ENCODE measurements at places on chromosomes 13 and 19.
A peak's percentile ranks its signal among the peaks of the same experiment; 100 is the strongest.

DNA sequence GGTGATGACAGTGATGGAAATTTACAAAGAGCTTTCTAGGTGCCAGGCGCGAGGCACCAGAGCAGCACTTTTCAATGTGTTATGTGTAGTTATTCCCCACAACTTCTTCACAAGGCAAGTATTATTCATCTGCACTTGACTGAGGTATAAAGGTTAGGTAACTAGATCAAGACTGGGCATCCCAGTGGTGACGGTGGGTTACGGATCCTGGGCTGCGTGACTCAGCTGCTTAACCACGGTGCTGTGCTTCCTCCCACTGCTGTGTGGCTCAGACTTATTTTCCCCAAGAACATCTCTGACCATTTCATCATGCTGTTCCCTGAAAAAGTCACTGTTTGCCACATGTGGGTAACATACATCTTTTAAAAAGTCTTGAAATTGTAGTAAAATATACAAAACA lies 19.3 kb downstream of the EDDM13 start:
- no peak for DNase-seq

DNA sequence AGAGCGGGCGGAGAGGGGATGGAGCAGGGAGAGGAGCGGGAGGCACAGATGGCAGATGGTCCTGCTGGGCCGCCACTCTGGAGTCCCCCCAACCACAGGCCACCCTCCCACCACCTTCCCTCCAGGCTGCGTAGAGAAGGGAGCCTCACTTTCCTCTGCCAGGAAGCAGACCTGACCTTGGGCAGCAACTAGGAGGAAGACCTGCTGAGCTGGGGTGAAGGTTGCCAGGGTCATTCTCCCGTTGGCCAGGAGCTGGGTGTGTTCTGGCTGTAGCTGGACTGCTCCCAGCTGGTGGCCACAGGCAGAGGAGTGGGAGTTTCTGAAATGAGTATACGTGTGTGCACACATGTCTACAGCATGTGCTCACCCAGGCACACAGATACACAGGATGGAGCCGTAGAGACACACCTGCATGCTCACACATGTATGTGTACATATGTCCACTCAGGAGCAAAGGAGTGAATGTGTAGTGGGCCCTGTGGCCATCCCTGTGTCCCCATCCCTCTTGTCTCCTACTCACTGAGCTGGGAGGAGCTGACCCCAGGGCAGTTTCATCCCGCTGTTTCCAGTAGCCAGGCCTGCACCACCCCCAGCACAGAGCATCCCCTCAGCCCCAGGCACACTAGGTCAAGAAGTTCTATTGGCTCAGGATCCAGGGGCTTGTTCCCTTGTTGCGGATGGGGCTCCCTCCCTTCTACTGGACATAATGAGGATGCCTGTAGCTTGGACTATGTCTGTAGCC lies 53.0 kb downstream of the CHST8 start:
- peak; percentile 1 for DNase-seq

- no peak for DNase-seq
Measured at GRCh38 chr19:41601771-41602170, 25.1 kb downstream of the CEACAM4 start.

- peak; percentile 52 for DNase-seq
Measured at GRCh38 chr19:47663435-47663910, 49.7 kb upstream of the EHD2 start.

DNA sequence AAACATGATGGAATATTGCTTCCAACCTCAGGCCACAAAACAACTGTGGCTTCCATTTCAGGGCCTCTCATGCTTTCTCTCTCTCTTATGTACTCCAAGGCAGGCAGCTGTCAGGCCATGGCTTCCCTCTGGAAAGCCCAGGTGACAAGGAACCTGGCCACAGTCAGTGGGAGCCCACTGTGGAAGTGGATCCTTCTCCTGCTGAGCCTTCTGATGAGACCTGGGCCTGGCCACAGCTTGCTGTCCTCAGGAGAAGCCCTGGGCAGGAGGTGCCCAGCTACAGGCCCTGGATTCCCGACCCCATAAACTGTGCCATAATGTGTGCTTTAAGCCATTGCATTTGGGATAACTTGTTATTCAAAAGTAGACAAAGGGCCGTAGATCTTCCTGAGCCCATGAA lies 71.2 kb downstream of the SPACA7 start:
- no peak for DNase-seq

DNA sequence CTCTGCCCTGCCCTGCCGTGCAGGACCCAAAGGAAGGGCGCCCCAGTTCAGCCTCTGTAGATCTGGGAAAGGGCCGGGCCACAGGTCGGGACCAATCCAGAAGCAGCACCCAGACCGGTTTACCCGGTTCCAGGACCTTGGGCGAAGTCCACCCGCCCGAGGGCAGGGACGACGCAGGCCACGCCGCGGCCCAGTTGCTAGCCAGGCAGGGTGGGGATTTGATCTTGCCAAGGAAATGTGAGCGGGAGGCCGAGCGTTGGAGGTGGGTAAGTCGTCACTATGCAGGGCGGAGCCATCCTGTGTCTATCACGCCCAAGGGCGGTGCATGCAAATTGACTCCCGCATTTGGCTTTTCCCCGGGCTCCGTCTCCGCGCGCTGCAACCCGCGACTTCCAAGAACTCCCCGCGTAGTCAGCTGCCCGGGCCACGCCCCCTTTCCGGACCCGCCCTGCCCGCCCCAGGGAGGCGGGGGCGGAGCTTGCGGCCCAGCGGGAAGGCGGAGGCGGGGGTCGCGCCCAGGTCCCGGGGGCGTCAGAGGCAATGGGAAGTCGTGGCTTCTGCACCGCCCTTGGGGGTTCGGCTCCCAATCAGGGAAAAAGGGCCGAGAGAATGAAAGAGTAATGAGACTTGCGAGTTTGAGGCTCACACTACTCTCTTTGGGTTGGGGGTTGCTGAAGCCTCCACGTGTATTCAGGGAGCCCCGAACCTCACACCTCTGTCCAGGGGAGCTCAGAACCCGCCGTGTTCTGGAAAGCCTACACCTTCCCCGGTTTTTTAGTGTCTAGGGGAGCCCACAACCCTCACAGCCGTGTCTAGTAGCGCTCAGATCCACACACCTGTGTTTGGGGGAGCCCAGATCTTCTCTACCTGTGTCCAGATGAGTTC lies 12.8 kb downstream of the IER2 start:
- DNase-seq: peak; percentile 98

DNA sequence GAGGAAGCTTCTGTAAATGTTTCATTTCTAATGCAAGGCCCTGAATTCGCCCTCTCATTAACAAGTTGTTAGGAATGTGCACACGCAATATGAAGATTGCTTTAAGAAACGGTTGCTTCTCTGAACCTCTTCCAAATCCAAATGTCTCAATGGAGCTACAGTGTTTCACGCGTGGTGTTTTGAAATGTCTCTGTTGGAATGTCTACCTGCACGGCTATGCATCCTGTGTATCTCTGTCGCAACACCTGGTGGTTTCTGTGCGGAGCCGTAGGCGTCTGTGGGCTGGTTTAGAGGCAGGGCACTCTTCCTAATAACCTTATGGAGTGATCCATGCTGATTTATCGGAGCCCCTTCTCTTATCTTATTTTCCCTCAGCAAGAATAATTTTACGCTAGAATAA lies 1584.2 kb upstream of the SLC10A2 start:
- no peak for DNase-seq
